ENCODE measurements at places on chromosomes 5 and 9.

DNA sequence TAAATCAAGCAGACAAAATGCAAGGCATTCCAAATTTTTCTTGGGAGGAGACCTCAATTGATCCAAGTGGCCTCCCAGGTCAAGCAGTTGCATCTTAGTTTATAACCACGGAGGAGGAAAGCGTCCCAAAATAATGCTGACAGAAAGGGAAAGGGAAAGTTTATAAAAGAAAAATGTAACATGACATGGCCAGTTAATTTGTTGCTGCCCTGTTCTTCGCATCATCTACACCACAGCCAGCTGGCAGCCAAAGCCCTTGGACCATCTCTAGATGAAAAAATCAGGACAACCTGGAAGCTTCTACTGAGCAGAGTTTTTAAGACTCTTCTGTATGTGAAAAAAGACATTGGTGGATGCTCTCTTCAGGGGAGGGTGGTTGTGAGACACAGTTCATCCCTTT lies 128.8 kb upstream of the FBXL7 start:
- DNase-seq = no peak

GRCh38 chr5:176658817-176659511 lies 11.7 kb downstream of the TSPAN17 start:
- no peak for DNase-seq

- no peak for DNase-seq
Observed at GRCh38 chr5:151896031-151896691, 28.5 kb downstream of the GLRA1 start.

GRCh38 chr9:97560851-97561250 lies 59.4 kb downstream of the TMOD1 start:
- no peak for DNase-seq

- DNase-seq = peak; percentile 19
Observed at GRCh38 chr5:145856285-145856818, 16.5 kb downstream of the GRXCR2 start.

DNA sequence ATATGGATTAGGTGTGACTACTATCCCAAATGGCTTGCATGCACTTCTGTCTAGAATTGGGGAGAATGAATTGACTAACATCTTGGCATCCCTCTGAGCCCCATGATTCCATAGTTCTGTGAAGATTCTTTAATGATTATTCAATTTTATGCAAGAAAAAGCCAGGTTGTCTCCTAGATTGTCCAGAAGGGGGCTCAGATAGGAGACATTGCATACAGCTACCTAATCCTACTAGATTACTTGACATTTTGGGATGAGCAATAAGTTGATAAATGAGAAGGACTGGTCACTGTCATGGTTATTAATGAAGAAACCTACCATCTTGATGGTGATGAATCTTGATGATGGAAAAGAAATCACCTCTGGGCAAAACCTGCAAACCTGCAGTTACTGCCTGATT lies 117.0 kb downstream of the CARTPT start:
- DNase-seq = no peak

DNA sequence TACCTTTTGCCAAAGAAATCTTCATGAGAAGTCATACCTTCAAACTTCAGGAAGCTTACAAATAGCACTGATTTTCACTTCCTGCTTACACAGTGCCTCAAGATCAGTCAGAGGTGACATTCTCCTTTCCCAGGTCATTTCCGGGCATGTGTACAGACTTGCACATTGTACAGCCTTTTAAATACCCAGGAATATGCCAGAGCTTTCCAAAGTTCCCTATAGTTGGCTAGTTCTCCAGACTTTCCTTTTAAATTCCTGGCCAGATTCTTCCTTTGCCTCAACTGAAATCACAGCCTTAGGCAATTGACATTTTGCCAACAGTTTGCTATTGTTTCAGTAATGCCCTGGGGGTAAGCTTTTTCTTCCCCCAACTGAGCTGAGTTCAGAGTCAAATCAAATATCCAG lies 47.2 kb downstream of the RFX3 start:
- DNase-seq = no peak

GRCh38 chr9:12289711-12290110 lies 403.5 kb upstream of the TYRP1 start:
- no peak for DNase-seq

DNA sequence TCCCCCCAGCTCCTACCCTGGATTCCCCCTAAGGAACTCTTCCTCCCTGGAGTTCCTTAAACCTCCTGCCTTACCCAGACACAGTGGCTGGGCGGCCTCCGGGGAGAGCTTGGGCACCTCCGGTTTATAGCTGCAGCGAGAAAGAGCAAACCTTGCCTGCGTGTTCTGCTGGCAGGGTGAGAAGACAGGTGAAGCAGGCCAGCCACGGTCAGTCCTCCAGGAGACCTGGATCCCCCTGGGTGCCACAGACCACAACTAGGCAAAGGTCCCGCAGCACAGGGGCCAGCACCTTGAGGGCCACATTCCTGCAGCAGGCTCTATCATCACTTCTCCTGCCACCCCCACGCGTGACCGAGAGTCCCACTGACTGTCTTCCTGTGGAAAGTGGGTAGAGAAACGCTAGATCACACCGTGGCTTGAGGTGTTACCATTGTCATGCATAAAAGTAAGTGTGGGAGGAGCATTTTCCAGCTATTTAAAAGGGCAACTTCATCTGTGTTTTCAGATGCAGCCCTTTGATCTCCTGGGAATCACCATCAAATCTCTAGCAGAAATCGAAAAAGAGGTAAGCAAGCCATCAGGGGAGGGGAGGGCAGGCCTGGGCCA lies 130.2 kb upstream of the LMX1B start:
- no peak for DNase-seq

DNA sequence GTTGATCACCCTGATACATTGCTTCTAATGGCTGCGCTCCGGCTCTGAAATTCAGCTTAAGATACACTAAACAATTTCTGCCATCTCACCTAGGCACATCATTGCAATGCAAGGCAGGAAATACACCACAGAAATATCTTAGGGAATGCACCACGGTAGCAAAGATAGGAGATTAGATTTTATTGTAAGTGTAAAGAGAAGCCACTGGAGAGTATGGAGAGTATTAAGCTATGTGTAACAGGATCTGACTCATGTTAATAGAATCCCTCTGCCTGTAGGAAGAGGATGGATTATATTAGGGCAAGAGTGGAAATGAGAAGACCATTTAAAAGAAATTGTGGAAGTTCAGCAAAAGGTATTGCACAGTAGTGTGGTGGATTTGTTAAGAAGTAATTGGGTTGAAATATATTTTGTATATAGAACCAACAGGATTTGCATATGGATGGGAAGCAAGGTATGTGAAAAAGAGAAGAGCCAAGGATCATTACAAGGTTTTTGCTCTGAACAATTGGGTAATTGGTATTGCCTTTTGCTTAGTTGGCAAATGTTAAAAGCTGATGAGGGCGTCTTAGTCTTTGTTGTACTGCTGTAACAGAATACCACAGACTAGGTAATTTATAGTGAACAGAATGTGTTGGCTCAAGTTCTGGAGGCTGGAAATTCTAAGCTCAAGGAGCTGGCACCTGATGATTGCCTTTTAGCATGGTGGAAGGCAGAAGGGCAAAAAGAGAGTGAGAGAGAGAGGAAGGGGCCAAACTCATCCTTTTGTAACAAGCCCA lies 636.1 kb downstream of the PSAT1 start:
- DNase-seq = no peak

- no peak for DNase-seq
Observed at GRCh38 chr9:106019039-106019680, 324.8 kb downstream of the TMEM38B start.

GRCh38 chr5:135134691-135135381 lies 100.8 kb upstream of the PITX1 start:
- DNase-seq = no peak

DNA sequence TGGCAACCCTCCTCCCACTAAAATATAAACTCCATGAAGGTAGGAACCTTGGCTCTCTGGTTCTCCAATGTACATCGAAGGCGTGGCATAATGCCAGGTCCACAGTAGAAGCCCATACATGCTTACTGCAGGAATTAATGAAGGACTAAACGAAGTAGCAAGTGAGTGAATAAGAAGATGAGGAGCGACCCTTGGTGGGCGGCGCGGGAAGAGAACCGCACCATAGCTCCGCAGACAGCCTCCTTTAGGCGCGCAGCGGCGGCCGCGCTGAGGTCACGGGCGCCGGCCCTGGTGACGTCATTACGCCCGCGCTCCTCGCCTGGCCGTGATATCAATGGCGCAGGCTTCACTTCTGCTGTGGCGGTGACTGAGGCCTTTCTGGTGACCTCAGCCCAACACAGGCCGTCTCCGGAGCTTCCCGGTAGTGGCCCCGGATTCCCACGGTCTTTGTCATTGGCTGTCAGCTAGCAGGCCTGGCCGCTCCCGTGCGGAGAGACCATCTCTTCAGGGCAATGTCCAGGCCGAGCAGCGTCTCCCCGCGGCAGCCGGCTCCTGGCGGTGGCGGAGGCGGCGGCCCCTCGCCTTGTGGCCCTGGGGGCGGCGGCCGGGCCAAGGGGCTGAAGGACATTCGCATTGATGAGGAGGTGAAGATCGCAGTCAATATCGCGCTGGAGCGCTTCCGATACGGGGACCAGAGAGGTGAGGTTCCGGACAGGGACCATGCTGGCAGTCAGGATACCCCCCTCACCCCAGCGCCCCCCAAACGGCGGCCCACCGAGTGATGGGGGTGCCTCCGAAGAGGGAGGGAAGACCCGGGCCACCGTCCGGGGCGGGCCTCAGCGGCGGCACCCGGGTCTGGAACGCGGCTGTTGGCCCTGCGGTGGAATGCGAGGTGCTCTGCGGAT lies at the start of gene YTHDC2:
TSS of gene YTHDC2 (plus strand) at position 311 of the 905 bp plus-strand sequence. CDS start at position 513, 202 bp downstream.
- DNase-seq = peak; percentile 87

DNA sequence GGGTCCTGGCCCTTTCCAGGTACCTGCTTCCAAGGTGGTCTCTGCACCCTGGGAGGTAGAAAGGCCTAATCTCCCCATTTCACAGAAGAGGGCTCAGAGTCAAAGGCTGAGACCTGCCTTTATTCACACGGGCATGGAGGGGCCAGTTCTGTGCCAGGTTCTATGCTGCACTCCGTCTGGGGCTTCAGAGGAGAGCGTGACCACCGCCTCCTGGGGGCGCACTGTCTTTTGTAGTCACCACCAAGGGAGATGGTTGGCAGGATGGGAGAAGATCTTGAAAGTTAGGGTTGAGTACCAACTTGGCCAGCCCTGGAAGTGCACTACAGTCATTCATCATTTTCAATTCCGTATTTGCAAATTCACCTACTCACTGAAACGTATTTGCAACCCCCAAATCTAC lies 23.7 kb upstream of the PRDM12 start:
- no peak for DNase-seq

DNA sequence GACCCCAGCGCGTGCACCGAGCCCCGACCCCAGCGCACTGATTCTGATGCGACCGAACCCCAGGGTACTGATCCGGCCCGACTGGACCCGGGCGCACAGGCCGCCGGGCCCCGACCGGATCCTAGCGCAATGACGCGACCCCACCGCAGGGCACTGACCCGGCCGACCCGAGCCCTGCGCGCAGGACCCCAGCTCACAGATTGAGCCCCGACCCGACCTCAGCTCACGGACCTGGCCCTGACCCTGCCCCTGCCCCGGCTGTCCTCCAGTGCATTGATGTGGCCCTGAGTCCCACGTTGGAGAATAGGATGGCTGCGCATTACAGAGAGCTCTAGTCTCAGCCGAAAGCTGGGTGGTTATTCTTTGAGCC lies 438 bp downstream of the TRIP13 start:
- DNase-seq = no peak

DNA sequence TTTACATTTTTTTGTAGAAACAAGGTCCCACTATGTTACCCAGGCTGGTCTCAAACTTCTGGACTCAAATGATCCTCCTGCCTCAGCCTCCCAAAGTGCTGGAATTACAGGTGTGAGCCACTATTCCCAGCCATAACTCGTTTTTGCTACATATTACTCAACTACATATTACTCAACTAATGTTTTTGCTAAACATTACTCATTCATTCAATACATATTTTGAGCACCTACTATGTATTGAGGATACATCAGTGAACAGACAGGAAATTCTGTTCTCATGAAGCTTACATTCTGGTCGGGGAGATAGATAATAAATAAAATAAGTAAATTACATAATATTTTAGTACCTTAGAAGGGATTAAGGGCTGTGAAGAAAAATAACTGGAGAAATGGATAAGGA lies 34.9 kb upstream of the STOM start:
- no peak for DNase-seq

DNA sequence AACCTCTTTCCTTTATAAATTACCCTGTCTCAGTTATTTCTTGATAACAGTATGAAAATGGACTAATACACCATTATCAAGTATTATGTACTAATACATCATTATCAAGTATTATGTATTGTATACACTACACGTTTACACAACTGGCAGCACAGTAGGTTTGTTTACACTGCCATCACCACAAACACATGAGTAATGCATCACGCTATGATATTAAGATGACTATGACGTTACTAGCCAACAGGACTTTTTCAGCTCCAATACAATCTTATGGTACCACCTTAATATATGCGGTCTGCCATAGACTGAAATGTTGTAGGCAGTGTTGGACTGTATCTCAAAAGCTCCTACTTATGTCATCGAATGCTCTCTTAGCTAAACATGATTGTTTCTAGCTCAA lies 28.2 kb downstream of the PRELID2 start:
- DNase-seq = no peak

- no peak for DNase-seq
Observed at GRCh38 chr5:54415147-54415546, 40.4 kb upstream of the HSPB3 start.

DNA sequence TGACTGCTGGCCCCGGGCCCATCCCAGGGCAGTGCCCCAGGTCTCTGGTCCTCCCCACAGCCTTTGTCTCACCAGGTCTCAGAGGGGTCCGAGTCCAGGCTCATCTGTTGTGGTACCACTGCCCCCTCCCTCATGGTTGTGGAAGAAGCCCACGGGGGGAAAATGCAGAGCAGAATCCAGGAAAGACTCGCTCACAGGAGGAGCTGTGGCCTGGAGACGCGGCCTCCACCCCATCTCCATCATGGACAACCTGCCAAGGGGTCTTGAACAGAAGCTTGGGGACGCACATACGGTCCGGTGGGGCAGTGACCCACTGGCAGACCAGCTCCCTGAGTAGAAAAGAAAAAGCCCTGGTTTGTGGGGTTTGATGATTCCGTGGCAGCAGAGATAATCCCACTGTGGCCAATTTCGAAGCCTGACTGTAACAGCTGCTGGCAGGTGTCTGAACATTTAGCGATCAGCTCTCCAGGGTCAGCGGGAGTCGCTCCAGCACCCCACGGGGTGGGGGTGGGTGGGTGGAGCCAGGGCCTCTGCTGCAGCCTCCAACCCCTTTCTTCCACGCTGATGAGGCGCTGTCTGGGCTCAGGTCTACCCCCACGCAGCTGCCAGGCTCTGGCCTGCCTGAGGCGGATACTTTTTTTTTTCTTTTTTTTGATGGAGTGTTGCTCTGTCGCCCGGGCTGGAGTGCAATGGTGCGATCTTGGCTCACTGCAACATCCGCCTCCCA lies 1.9 kb upstream of the GRIN1 start:
- DNase-seq = no peak

GRCh38 chr5:27172693-27173092 lies 134.3 kb upstream of the CDH9 start:
- no peak for DNase-seq

- no peak for DNase-seq
Observed at GRCh38 chr5:159962214-159962613, 45.9 kb downstream of the ADRA1B start.

- no peak for DNase-seq
Observed at GRCh38 chr5:2763533-2763794, 12.0 kb upstream of the IRX2 start.
